ENCODE measurements at places on chromosomes 12 and 14.

- no peak for DNase-seq
Measured at GRCh38 chr12:9087087-9087835, 28.5 kb downstream of the A2M start.

GRCh38 chr12:111434049-111434448, 28.3 kb downstream of the SH2B3 start:
- no peak for DNase-seq

GRCh38 chr12:93714382-93714781, 37.2 kb downstream of the CRADD start:
- no peak for DNase-seq

DNA sequence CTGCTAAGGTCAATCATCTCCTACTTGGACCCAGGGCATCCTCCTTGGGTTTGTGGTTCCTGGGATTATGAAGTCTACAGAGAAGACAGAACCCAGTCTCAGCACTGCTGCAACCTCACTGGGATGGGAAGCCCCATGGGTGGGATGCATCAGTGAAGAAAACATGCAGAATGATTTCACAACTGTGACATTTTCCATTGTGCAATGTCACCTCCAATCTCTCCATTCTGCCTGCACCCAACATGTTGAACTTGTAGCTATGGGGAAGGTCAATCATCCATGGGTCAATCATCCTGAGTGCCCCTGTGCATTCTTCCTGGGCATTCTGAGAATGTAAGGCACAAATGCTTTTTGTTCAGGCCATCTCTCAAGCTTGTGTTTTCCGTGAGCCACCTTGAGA, 1004.4 kb upstream of the TMEM132C start:
- DNase-seq: no peak

DNA sequence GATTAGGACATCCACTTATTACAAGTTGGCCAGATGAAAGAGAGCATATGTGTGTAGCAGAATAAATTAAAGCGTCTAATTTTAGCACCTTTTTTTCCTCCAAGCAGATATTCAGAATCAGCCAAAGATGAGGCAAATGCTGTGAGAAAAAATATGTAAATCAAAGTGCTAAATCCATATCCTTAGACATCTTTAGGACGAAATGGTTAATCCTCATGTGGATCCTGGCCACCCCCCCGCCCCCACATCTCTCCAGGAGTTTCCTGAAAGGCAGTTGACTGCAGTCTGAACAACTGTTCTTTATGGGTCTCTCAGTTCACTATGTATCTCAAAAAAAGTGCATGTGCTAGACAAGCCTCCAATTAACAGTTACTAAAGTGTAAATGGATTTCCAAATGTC, 1768.1 kb upstream of the SEL1L start:
- DNase-seq: no peak

- DNase-seq: no peak
Measured at GRCh38 chr14:24840204-24840893, 206.4 kb upstream of the GZMB start.

GRCh38 chr12:108972358-108972757, 48.5 kb downstream of the SVOP start:
- no peak for DNase-seq

All from activated CD4-positive, alpha-beta T cell treated with anti-CD3 and anti-CD28 coated beads, Interleukin-2, Interleukin-6, amounts not matched to agents 100 ng/mL and 50 ng/mL, durations not matched to agents 16 hours and 8 hours (primary cell).